Left cardiac atrium (tissue), 4 donors: ENCODE measurements at places on chromosomes 5 and 9. TPM values are rescaled to one million over a fixed set of nuclear protein-coding genes. Genes with fewer than 3 reads are reported as not detected.

DNA sequence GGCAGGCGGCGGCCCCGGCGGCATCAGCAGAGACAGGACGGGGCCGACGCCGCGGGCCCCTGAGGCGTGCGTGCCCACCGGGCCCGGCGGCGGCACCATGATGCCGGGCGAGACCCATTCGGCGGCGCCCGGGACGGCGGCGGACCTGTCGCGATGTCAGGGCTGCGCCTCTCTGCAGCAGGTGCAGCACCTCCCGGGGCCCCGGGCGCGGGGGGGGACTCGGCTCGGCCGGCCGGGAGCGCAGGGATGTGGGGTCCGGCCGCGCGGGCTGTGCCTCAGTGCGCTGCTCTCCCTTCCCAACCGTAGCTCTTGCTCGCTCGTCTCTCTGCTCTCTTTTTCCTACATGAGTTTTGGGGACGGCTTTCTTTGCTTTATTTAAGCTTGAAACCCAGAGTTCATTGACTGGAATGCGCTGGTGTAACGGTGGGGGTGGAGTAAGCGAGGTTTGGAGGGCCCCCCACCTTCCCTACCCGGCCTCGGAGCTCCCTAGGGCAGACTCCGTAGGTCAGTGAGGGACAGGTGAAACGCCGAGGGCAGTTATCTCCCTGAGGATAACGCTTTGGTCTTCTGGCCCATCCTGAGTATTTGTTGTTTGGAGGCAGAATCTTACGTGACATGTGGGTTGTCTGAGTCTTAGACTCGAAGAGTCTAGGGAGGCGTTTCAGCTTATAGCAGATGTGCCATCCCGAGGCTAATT is 490 bp downstream of the ICE1 start:
- DNase-seq = no peak

Gene ECM2
- total RNA-seq = 14.4 TPM

- DNase-seq = no peak
These were observed 192.1 kb downstream of the TSSK1B start for GRCh38 chr5:113242481-113243348.

Gene CCL21
- 65.3 TPM for total RNA-seq

Gene DDX4
- total RNA-seq = not detected

- DNase-seq = no peak
These were observed 59.1 kb downstream of the ITGA2 start for GRCh38 chr5:53048248-53048647.

Gene PRR16
- total RNA-seq = 4.8 TPM

GRCh38 chr5:103587185-103587748 is 24.7 kb upstream of the NUDT12 start:
- no peak for DNase-seq

Gene BARHL1
- total RNA-seq = not detected

Gene BRD9
- 26.8 TPM for total RNA-seq

Gene NDUFA8
- 198 TPM for total RNA-seq

DNA sequence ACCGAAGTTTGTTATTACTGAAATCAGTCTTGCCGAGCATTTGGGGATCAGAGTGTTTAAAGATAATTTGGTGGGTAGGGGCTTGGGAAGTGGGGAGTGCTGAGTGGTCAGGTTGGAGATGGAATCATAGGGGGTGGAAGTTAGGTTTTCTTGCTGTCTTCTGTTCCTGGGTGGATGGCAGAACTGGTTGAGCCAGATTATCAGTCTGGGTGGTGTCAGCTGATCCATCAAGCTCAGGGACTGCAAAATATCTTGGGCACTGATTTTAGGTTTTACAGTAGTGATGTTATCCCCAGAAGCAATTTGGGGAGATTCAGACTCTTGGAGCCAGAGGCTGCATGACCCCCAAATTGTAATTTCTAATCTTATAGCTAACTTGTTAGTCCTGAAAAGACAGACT is 5.4 kb upstream of the ANKRD31 start:
- DNase-seq = no peak

- no peak for DNase-seq
These were observed 340.2 kb downstream of the ADAMTS6 start for GRCh38 chr5:65141493-65141892.

DNA sequence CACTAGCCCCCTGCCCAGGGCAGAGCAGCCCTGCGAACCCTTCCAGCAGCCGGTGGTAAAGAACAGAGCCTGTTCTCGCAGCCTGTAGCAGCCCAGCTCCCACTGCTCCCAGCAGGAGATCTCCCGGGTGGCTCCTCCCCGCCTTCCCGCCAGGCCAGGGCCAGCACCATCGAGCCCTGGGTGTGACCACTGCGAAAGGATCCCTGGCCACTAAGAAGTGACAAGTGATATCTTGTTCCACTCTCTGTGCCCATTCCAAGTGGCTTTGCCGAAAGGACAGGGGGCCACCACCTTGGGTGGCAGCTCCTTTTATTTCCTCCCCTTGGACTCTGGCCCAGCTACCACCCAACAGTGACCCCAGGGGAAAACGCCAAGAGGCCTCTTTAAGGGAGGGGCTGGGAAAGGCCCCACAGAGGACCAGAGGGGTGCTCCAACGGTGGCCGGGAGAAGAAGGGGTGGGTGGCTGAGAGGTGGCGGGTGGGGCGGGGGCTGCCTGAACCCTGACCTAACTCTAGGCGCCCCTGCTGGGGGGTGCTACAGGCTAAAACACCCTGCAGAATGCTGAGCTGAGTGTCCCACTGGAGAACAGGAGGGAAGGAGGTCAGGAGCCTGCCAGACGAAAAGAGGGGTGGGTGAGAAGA is 1.6 kb downstream of the NACC2 start:
- DNase-seq = peak; percentile 69

- DNase-seq = no peak
These were observed 290.4 kb upstream of the TUT7 start for GRCh38 chr9:86644675-86645034.

Gene OTP
- total RNA-seq = not detected

GRCh38 chr9:98552331-98552730 is 156.4 kb downstream of the GABBR2 start:
- no peak for DNase-seq

GRCh38 chr9:133119846-133120500 is 1.1 kb downstream of the RALGDS start:
- no peak for DNase-seq

GRCh38 chr5:3593771-3594509 is 1.7 kb upstream of the IRX1 start:
- DNase-seq = no peak

Gene TGFBI
- total RNA-seq = 79.7 TPM

- no peak for DNase-seq
These were observed 121.4 kb downstream of the CMYA5 start for GRCh38 chr5:79811081-79811480.

DNA sequence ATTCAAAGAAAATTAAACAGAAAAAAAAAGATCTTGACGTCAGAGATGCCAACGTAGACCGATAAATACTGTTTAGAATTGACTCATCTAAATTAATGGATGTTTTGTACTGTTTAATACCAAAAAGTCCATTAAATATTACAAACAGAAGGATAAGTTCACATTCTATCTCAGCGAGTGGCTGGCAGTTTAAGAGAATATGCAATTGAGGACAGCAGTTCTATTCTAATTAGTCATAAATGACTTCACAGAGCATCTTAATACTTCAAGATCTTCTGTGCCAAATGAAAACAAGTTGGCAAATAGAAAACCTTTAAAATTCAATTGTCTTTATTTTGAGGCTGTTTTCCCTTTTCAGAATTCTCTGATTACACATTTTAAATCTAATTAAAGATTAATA is 326.6 kb upstream of the NREP start:
- DNase-seq = no peak

Gene SPINK7
- total RNA-seq = not detected

GRCh38 chr5:127892467-127893207 is 189.4 kb downstream of the CCDC192 start:
- DNase-seq = no peak

DNA sequence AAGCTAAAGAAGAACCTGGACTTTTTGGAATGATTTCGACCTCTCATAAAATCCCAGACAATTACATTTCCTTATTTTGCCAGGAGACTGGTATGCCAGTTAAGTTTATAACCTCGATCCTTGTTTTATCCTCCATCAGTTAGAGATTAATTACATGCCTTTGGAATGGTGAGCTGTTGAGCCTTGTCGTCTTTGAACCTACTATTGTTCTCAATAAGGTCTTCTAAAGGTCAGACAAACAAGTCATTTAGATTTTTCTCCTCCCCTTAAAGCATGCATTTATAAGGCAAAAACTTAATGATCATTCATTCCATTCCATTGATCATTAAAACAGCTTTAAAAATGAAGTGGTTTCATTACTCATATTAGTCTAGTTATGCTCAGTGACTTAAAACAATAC is 304.9 kb downstream of the DOCK8 start:
- no peak for DNase-seq

Gene UGT3A1
- not detected for total RNA-seq

Gene COX7C
- total RNA-seq = 1,509 TPM

Gene FLT4
- 5.6 TPM for total RNA-seq

- peak; percentile 18 for DNase-seq
These were observed 525.9 kb upstream of the CLINT1 start for GRCh38 chr5:158384535-158385481.

DNA sequence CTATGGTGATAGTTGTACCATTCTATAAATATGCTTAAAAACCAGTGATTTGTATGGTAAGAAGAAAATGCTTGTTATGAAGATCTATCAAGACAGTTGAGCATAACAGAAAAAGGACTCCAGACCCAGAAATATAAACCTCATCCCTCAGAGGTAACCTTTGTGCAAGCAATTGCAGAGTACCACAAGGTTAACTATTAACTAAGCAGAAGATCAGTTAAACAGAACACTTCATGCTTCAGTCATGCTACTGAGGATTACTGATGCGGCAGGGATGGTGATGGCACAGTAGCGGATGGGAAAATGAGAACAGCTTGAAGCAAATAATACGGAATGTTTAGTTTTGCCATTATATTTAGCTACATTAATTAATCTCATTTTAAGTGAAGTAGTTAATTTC is 45.5 kb downstream of the IARS1 start:
- DNase-seq = no peak

DNA sequence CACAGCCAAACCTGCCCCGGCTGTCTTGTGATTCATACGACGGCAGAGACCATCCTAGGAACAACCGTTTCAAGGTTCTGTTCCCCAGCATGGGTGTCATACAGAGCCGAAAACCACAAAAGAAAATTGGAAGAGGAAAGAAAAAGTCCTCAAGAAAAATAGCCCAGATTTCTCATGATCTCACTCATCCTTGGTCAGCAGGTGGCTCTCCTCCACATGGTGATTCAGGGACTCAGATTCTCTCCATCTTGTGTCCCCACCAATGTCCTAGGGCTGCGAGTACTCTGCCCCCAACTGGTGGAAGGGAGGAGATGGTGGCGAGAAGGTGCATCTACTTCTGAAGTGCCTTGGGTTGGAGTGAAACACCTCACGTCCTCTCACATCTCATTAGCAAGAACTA is 25.6 kb downstream of the PDZD2 start:
- no peak for DNase-seq

DNA sequence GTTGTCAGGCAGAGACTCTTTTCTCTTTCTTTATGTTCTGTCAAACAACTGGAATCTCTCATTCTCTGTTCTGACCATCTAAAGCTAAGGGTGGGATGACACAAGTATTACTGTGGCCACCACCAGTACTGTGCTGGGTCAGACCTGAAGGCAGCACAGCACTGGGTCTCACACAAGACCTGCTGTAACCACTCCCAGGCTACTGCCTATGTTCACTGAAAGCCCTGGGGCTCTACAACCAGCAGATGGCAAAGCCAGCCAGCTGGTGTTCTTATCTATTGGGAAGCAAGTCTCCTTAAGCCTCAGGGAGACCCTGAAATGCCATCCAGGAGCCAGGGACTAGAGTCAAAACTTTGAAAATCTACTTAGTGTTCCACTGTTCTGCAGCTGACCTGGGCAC is 189.5 kb downstream of the SLCO4C1 start:
- no peak for DNase-seq

Gene PDE6A
- total RNA-seq = not detected

- DNase-seq = no peak
These were observed 157.2 kb upstream of the DMRT1 start for GRCh38 chr9:684054-684890.

Gene ARL14EPL
- total RNA-seq = not detected

DNA sequence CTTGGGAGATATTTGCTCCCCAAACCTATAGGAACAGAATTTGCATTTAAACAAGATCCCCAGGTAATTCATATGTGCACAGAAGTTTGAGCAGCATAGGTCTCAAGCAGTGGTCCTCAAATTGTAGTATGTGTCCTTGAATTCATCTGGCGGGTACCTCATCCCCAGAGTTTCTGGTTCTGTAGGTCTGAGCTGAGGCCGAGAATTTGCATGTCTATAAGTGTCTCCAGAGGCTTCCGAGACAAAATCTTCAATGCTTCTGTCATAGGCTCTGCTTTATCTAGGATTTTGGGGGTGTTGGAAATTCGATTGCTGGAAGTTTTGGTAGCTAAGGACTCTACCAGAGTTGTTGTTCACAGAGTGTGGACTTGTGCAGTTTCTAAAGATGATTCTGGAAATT is 38.6 kb downstream of the MAT2B start:
- no peak for DNase-seq

- DNase-seq = no peak
These were observed 205.6 kb downstream of the GADD45G start for GRCh38 chr9:89810431-89810830.

GRCh38 chr5:6713274-6714225 is at the start of gene TENT4A:
TSS of gene TENT4A (plus strand) at chr5:6713432. CDS start at chr5:6713984, 552 bp downstream.
- peak; percentile 67 for DNase-seq

- DNase-seq = no peak
These were observed 1342.0 kb upstream of the NUDT12 start for GRCh38 chr5:104904561-104904960.

Gene HCN1
- total RNA-seq = 5.6 TPM

GRCh38 chr5:132771503-132771998 is 5.5 kb downstream of the SEPTIN8 start:
- DNase-seq = peak; percentile 50

- no peak for DNase-seq
These were observed 42.8 kb upstream of the PDE8B start for GRCh38 chr5:77167695-77168121.

DNA sequence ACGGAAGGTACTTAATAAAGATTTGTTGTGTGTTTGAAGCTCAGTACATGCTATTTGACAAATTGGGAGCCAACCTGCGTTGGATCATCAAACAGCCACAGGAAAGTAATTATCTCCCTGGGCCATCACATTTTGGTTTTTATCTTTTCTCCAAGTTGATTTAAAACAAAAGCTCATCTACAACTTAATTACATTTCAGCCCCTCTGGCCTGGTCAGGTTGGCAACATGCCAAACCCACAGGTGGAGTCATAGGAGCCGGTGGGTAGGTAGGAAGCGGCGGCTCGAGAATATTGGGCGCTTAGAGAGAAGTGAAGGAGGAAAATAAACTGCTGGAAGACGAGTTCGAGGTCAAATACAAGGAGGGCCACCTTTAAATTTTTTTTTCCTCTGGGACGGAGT is 64.9 kb upstream of the FANCC start:
- no peak for DNase-seq

Gene WNT8A
- total RNA-seq = not detected
